ENCODE measurements at places on chromosomes 11 and 22. TPM values are rescaled to one million over a fixed set of nuclear protein-coding genes. Genes with fewer than 3 reads are reported as not detected.

The TRIM51 gene
- not detected for total RNA-seq

The CD44 gene
- total RNA-seq, result 1,330 TPM

The NEU3 gene
- 10.6 TPM for total RNA-seq

The FANCF gene
- 7.4 TPM for total RNA-seq

The CD82 gene
- 33.8 TPM for total RNA-seq

The ABCC8 gene
- total RNA-seq, result not detected

The TNNT3 gene
- 21.9 TPM for total RNA-seq

The OPCML gene
- total RNA-seq, result not detected

The C11orf21 gene
- 71.7 TPM for total RNA-seq

The PHOX2A gene
- total RNA-seq, result not detected

The OR5A1 gene
- not detected for total RNA-seq

The TMEM86A gene
- 8.0 TPM for total RNA-seq

The APOA4 gene
- total RNA-seq, result not detected

The C22orf31 gene
- total RNA-seq, result not detected

The OR10A2 gene
- total RNA-seq, result not detected

The OR8A1 gene
- total RNA-seq, result not detected

The EIF1AD gene
- total RNA-seq, result 94.1 TPM

The POTEH gene
- total RNA-seq, result not detected

The PANX2 gene
- total RNA-seq, result 0.16 TPM

The UCP2 gene
- total RNA-seq, result 468 TPM

The NAALADL1 gene
- total RNA-seq, result 7.7 TPM
